ENCODE measurements at places on chromosomes 6 and 20. TPM values are rescaled to one million over a fixed set of nuclear protein-coding genes. Genes with fewer than 3 reads are reported as not detected.

DNA sequence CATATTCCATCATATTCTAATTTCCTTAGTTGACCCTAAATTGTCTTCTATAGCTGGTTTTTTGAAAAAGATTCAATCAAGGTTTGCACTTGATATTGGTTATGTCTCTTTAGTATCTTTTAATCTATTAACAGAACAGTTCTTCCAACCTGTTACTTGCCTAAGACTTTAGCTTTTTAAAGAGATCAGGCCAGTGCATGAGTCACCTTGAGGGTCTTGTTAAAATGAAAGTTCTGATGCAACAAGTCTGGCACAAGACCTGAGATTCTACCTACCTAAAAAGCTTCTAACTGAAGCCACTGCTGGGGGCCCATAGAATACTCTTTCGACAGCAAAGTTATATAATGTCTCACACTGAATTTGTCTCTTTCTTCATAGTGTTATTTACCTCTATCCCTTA, 3.2 kb downstream of the USP45 start:
- no peak for DNase-seq

The MYCT1 gene
- polyA plus RNA-seq: not detected

The BIRC7 gene
- not detected for polyA plus RNA-seq

The RIMS1 gene
- polyA plus RNA-seq: 0.03 TPM
